ENCODE measurements at places on chromosomes 6 and 20. TPM values are rescaled to one million over a fixed set of nuclear protein-coding genes. Genes with fewer than 3 reads are reported as not detected.

DNA sequence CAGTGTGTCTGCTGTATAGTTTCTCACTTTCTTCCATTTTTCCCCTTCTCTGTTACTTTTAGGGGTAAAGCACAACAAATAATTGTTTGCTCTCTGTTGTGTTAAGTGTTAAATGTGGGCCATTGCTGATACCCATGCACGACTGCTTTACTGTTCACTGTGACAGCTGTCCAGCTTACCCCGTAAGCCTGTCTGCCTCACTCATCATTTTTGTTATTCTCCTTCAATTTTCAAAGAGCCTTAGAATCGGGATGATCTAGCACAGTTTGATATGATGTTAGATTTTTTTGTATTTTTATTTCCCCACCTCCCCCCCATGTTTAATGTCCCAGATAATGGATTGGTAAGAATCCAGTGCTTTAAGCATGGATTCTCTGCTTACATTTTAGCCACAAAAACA lies 41.2 kb upstream of the MLIP start:
- H3K36me3 ChIP-seq: no peaks in the 10 kb centered on the region
- H3K27ac ChIP-seq: no peak overlapping the region
- H3K27me3 ChIP-seq: no peaks in the 10 kb centered on the region
- DNase-seq: no peak
- H3K4me3 ChIP-seq: no peak overlapping the region

DNA sequence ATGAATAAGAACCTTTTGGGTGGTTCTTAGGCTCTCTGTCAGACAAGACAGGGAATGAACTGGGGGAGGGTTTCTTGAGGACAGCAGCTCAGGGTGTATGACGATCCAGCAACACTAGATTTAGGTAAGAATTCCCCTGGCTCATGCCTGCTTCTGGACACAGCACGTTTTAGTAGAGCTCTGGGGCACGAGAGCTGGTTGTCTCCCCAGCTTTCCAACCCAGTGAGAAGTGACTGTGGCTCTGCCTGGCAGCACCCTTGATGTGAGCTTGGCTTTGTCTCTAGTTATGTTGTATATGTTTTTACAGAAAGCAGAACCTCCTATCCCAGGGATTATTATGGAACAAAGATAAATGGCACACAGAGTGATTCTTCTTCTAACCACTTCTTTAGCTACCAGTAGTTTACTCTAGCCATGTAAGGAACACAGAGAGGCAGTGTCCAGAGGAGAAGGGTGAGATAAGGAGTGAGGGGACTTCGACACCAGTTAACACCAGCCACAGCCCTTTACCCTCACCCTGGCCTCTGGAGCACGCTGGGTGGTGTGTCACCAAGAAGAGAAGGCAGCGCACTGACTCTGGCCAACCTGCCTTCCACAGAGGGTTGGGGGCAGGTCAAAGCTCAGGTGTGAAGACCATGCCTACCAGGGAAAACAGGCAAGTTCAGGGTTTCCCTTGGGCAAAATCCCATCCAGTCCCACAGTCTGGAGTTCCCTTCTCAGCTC lies 3.9 kb downstream of the APOBEC2 start:
- peaks cover 13% of the 10 kb centered on the region for H3K4me1 ChIP-seq
- H3K36me3 ChIP-seq: peaks cover 32% of the 10 kb centered on the region
- no peaks in the 10 kb centered on the region for H3K27me3 ChIP-seq
- no peak overlapping the region for H3K27ac ChIP-seq
- no peak overlapping the region for H3K4me3 ChIP-seq

Gene MCHR2
- total RNA-seq: not detected

Gene OR2B6
- total RNA-seq: not detected

Gene SAPCD1
- 9.0 TPM for total RNA-seq

DNA sequence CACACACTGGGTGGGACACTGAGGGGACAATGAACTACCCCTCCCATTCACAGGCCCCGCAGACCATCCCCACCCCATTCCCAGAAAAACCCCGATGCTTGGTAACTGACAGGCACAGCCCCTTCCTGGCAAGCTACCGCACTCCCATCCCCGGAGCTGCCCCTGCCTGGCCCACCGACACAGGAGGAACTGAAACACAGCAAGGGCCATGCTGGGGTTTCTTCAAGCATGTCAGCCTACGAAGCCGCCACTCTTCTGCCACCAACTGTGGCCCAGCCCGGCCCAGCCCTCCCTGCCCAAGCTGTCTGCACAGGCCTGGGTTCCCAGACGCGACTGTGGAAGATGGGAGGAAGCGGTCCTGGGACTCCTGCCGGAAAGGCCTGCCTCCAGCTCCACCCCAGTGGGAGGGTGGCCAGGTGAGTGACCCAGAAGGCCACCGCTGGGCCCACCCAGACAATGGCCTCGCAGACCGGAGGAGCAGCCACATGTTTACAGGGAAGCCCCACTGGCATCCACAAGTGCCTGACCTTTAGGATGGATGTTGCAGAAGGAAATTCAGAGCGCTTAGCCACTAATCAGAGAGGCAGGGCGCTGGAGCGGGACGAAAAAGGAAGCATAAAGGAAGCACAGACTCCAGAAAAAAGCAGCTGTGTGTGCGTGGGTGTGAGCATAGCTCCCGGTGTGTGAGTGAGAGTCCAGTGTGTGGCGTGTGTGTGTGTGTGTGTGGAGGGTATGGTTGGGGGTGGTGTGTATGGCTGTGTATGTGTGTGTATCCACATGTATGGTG lies 91.6 kb downstream of the PRND start:
- H3K4me1 ChIP-seq: peaks cover 98% of the 10 kb centered on the region
- peak overlapping the region; percentile 89 for H3K4me3 ChIP-seq
- peak overlapping the region; percentile 99 for H3K27ac ChIP-seq
- H3K36me3 ChIP-seq: peaks cover 65% of the 10 kb centered on the region
- H3K27me3 ChIP-seq: no peaks in the 10 kb centered on the region
- DNase-seq: peak; percentile 69

GRCh38 chr6:73461537-73462350 lies at the start of gene MTO1:
MTO1 (plus strand) TSS chr6:73461737; CDS start chr6:73461855, 118 bp downstream.
- peak within 1 kb of the TSS; percentile 97 for H3K4me3 ChIP-seq
- peak within 1 kb of the TSS; percentile 97 for H3K27ac ChIP-seq
- H3K27me3 ChIP-seq: no peaks in the 10 kb centered on the region
- peaks cover 37% of the 10 kb centered on the region for H3K4me1 ChIP-seq
- H3K36me3 ChIP-seq: peaks cover 28% of the 10 kb centered on the region

DNA sequence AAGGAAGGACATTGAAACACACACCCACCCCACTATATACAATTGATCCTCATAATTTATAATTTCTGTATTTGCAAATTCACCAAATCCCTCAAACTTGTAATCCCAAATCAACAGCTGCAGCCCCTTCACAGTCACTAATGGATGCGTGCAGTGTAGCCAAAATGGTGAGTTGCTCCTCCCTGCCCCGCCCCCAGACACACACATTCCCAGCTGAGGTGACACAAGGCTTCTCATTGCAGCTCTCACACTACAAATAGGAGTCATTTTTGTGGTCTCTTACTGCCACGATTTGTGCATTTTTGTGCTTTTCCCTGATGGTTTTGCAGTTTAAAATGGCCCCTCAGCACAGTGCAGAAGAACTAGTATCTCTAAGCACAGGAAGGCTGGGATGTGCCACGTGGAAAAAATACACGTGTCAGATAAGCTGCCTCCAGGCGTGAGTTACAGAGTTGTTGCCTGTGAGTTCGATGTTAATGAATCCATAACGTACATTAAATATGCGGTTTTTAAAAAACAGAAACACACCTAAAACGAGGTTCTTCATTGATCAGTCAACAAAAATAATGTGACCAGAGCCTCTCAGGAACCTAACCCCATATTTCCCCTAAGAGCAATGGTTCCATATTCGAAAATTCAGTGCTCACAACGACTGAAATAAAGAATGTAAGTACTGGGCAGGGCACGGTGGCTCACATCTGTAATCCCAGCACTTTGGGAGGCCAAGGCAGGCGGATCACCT lies 8.2 kb downstream of the ATP9A start:
- H3K27ac ChIP-seq: no peak overlapping the region
- no peak for DNase-seq
- peaks cover 2% of the 10 kb centered on the region for H3K27me3 ChIP-seq
- no peaks in the 10 kb centered on the region for H3K4me1 ChIP-seq

DNA sequence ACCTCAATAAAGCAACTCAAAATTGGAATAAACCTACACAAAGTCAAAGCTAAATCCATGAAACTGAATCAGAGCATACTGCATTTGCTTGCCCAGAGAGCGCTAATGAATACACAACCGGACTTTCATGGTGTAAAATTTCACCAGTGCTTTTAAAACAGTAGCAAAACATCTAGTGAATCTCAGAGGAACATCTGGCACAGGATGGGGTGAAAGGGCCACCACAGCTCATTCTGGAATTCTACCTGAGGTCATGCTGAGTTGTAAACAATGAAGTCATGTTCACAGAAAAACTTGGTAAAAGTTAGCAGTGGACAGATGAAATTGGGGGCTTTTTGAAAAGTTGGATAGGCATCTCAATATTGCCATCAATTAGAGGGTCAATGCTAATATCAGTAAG lies 125.6 kb upstream of the STXBP5 start:
- H3K4me3 ChIP-seq: no peak overlapping the region
- no peaks in the 10 kb centered on the region for H3K4me1 ChIP-seq
- no peaks in the 10 kb centered on the region for H3K36me3 ChIP-seq
- H3K27me3 ChIP-seq: no peaks in the 10 kb centered on the region

DNA sequence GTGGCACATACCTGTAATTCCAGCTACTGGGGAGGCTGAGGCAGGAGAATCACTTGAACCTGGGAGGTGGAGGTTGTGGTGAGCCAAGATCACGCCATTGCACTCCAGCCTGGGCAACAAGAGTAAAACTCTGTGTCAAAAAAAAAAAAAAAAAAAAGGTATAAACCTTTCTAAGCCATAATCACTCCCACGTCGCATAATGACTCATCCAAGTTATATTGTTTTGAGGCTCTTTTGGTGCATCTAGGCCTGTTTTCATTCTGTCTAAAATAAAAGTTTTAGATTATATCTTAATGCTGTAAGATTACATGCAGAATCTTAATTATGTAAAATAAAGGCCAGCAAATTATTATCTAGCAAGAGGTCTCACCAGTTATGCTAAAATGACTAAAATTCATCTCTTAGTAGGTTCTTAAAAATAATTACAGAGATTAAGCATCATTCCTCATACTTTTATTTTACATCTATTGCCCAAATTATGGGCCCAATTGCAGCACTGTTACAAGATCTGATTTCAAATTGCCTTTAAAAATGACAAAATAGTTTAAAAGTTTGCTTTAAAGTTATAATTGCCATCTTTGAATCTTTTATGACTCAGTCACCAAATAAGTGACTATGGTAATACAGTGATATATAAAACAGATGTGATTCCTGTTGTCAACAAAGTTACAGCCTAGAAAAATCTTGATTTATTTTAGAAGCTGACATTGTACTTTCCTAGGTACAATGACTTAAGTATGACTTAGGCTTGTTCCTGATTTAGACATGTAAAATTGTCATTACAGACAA lies 10.4 kb upstream of the SUMO4 start:
- no peak for DNase-seq
- H3K27ac ChIP-seq: no peak overlapping the region
- H3K36me3 ChIP-seq: peaks cover 54% of the 10 kb centered on the region
- no peak overlapping the region for H3K4me3 ChIP-seq
- H3K27me3 ChIP-seq: no peaks in the 10 kb centered on the region

Gene RNF182
- 0.15 TPM for total RNA-seq

- no peaks in the 10 kb centered on the region for H3K27me3 ChIP-seq
- H3K36me3 ChIP-seq: no peaks in the 10 kb centered on the region
- DNase-seq: no peak
- H3K4me3 ChIP-seq: peak overlapping the region; percentile 74
These were observed 61.6 kb upstream of the SNX9 start for GRCh38 chr6:157761331-157761921.

DNA sequence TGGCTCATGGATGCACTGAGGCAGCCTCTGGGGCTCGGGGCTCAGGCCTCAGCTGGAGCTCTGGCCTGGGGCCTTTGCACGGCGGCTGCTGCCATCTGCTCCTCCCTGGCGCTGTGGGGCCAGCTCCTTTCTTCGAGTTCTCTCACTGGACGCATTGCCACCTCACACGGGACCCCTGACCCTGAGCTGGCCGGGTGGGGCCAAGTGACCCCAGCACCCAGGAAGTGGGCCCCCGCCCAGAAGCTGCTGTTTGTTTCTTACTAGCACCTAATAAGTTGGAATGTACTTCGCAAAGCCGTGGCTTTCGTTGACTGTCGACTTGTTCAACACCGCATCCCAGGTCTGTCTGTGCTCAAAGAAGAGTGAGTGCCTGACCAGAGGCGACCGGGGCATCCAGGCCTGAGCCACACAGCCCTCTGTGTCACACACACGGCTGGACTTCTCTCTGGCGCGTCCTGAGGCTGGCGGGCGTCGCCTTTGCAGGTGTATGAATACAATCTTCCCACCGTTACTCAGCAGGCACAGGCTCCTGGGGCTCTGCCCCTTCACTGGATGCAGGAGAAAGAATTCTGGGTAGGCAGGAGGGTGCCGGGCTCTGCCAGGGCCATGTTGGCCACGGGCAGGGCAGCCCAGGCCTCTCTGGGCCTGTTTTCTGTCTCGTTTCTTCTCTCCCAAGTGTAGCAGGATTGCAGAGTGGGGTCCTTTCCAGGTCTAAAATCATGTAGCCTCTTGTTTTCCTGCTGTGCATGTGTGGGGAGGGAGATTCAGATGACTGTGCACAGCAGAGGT lies 112.9 kb downstream of the DLL1 start:
- no peak overlapping the region for H3K4me3 ChIP-seq

Gene TCFL5
- 55.6 TPM for total RNA-seq

Gene TMEM14C
- total RNA-seq: 23.0 TPM

DNA sequence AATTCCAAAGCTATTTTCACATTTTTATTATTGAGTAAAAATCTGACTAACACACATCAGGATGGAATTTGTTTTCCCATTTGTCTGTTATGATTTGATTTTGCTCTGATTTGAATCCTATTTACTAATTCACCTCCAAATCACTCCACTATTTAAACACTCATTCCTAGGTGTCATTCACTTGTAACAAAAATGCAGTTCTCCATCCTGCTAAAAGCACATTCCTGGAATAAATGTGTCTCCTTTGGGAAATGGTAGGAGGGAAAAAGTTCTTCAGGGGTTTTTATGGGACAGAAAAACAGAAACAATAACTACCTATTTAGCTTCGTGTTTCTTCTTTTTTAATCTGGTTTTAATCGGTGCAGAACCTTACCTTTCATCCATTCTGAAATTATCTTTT lies 494.1 kb upstream of the CITED2 start:
- no peaks in the 10 kb centered on the region for H3K36me3 ChIP-seq
- no peak overlapping the region for H3K4me3 ChIP-seq
- H3K27ac ChIP-seq: no peak overlapping the region
- no peaks in the 10 kb centered on the region for H3K27me3 ChIP-seq

Gene OR2J3
- not detected for total RNA-seq

Gene DEFB121
- total RNA-seq: not detected

Gene RPP21
- total RNA-seq: 46.8 TPM

Gene EPPIN
- not detected for total RNA-seq

- H3K36me3 ChIP-seq: no peaks in the 10 kb centered on the region
- H3K4me1 ChIP-seq: no peaks in the 10 kb centered on the region
- H3K27ac ChIP-seq: no peak overlapping the region
These were observed 151.5 kb upstream of the SALL4 start for GRCh38 chr20:51953731-51954340.

Gene ATXN1
- 59.8 TPM for total RNA-seq

Gene CLPSL2
- not detected for total RNA-seq

Gene GRIK2
- total RNA-seq: 0.11 TPM
